Inflammatory macrophage (primary cell): ENCODE measurements at places on chromosomes 7 and 10.

- DNase-seq: no peak
Measured at GRCh38 chr7:102319671-102320070, 33.0 kb downstream of the SH2B2 start.

DNA sequence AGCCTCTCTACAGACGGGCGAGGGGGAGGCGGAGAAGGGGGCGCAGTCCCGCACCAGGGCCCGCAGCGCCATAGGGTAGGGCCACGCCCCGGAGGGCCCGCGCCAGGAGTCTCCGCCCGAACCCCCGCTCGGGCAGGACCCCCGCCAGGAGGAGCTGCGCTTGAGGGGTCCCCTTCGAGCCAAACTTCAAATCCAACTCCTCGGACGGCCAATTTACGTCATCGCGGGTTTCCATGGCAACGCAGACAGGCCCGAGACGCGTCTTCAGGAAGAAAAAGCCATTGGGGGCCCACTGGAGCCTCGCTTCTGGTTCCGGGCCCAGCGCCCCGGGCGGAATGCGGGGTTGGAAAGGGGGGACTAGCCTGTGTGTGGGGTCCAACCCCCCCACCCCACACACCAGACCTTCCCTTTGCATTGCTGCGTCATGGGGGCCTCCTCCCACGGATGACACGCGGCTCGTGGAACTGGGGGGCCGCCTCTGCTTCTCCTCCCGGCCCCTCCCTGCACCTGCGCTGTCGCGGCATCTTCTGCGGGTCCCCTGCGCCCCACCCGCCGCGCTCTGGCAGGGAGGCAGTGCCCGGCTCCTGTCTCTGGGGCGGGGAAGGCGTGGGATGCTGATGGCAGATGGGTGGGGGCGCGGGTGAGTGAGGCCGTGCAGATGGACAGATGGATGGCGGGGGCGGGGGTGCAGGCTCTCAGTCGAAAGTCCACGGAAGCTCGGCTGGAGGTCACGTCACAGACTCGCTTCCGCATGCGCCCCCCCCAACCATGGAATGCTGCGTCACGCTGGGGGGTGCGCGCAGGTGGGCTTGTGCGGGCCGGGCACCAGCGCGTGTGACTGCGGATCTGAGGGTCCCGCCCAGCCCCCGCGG, 1.2 kb downstream of the CALY start:
- peak; percentile 38 for DNase-seq

DNA sequence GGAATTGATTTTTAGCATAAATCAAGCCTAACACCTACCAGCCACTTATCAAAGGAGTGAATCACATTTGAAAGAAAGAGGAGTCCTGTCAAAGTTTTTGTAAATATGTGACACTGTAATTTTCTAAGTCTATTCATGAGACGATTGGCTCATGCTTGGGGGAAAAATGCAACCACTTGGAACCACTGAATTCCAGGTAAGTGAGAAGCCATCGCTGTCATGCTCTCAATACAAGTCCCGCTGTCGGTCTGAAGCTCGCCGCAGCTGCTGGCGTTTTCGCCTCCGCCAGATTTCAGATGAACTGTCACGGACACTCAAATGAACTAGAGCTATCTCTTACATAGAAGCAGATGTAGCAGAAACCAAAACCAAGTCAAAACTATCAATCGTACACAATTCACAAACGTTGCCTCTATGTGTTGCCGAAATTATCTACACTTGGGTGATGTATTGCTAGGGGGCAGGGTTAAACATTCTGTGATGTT, 279.8 kb upstream of the FZD8 start:
- DNase-seq: no peak

GRCh38 chr10:31087011-31087410, 55.3 kb upstream of the ZNF438 start:
- DNase-seq: no peak

GRCh38 chr10:21195252-21195651, 298.1 kb upstream of the NEBL start:
- DNase-seq: no peak
